Activated CD4-positive, alpha-beta T cell treated with anti-CD3 and anti-CD28 coated beads, Interleukin-2, Interleukin-6, amounts not matched to agents 100 ng/mL and 50 ng/mL, durations not matched to agents 16 hours and 8 hours (primary cell): ENCODE measurements at places on chromosomes 5 and 9.
A peak's percentile ranks its signal among the peaks of the same experiment; 100 is the strongest.

DNA sequence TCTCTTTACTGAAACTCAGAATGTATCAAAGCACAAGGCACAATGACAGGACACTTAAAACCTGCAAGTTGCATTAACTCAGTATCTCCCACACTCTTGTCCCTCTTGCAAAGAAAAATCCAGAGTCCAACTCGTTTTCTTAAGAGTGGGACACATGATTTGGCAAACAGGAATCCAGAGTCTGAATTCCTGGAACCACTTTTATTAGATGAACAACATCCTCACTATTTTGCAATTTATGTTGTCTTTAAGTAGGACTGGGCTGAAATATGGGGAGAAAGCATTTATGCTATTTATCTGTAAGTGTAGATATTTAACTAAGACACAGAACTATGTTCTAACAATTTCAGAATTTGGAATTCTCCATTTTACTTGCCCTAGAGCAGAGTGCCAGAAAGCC, 69.1 kb downstream of the ABCA1 start:
- DNase-seq = no peak

GRCh38 chr9:20566401-20566800, 55.9 kb downstream of the MLLT3 start:
- DNase-seq = no peak

GRCh38 chr9:95834281-95834907, 41.1 kb upstream of the ERCC6L2 start:
- peak; percentile 25 for DNase-seq

GRCh38 chr5:100299261-100299660, 235.9 kb upstream of the FAM174A start:
- DNase-seq = no peak

DNA sequence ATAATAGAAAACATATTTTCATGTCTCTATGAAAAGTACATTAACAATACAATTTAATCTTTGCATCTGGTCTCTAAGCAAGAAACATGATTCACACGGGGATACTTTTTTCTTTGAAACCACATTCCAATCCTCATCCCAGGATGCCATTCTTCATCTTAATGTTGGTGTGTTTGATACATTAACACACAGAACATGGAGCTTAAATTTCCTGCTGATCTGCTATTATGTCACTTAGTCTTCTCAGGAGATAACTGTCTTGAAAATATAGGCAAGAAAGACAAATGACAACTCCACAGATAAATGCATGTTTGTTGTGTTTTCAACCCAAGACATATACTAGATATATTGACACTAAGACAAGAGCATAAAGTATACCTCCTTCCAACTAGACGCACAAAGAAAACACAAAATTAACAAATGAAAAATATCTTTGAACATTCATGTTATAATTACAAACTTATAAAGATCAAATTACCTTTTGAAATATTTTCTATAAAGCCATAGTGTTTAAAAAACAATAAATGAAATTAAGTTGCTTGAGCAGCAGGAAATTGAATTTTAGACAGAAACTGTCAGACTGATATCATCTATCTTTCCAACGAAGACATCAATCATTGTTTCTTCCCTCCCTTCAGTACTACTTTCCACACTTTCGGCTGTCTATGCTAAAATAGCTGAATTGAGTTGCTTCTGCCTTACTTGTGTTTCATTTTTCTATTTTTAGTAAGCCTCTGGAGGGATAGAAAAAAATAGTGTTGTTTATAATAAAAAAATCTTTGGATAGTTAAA, 1676.7 kb upstream of the CDH9 start:
- DNase-seq = no peak

DNA sequence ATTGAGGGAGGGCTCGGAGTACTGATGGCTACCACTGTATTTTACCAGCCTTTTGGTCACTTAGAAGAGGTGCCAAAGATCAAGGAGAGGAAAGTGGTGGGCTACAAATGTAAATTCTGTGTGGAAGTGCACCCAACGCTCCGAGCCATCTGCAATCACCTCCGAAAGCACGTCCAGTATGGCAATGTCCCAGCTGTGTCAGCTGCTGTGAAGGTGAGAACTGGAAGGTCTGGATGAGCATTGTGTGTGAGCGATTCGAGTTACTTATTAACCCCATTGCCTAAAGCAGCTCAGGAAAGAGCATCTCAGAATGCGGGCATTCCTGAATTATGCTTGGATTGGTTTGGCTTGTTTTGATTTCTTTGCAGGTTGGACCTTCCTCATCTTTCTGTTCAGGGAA, 67.5 kb downstream of the ZNF462 start:
- no peak for DNase-seq
